ENCODE measurements at places on chromosomes 7 and 10.
A peak's percentile ranks its signal among the peaks of the same experiment; 100 is the strongest.

GRCh38 chr7:134813663-134814396 lies 34.4 kb downstream of the CALD1 start:
- no peak for DNase-seq
- peaks cover 14% of the 10 kb centered on the region for H3K36me3 ChIP-seq
- peak overlapping the region; percentile 79 for H3K27ac ChIP-seq

GRCh38 chr7:116292381-116292780 lies 82.0 kb downstream of the TES start:
- no peak for DNase-seq
- H3K27me3 ChIP-seq: no peaks in the 10 kb centered on the region
- H3K36me3 ChIP-seq: no peaks in the 10 kb centered on the region
- H3K4me1 ChIP-seq: no peaks in the 10 kb centered on the region
- H3K4me3 ChIP-seq: no peak overlapping the region

DNA sequence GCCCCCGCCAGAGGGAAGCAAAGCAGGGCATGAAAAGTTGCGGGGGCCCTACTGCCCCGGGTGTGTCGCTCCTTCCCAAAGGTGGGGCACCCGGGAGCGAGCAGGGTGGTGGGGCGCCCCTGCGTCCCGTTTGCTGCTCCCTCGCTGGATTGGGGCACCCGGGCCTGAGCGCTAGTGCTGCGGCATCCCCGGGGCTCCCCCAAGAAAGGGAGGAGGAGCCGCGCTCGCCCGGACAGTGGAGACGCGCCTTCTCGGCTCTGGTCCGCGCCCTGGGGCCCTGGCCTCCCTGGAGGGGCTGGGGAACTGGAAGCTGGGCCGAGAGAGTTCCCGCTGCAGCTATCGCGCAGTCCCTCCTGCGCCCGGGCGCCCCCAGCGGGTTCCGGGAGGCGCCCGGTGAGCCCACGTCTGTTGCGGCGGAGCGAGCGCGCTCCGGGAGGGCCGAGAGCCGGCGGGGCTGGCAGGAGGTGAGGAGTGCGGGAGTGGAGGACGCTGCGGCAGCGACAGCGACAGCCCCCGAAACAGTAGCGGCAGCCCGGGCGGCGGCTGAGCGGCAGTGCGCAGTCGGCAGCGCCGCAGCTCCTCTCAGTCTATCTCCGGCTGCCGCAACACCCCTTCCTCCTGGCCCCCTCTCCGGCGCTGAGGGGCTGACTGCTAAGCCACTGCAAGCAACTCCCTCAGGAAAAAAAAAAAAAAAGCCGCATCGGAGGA lies 504 bp upstream of the BMPER start:
- peak overlapping the region; percentile 65 for H3K4me3 ChIP-seq
- H3K27me3 ChIP-seq: peaks cover 5% of the 10 kb centered on the region
- DNase-seq: no peak
- no peaks in the 10 kb centered on the region for H3K36me3 ChIP-seq
- H3K27ac ChIP-seq: peak overlapping the region; percentile 14

- H3K27ac ChIP-seq: no peak overlapping the region
- no peak overlapping the region for H3K4me3 ChIP-seq
Measured at GRCh38 chr7:9026121-9026520, 592.7 kb downstream of the NXPH1 start.

- no peak overlapping the region for H3K4me3 ChIP-seq
- DNase-seq: no peak
- H3K27ac ChIP-seq: no peak overlapping the region
- no peaks in the 10 kb centered on the region for H3K27me3 ChIP-seq
Measured at GRCh38 chr10:110052916-110053315, 45.1 kb downstream of the ADD3 start.

GRCh38 chr10:24115403-24115802 lies 93.5 kb upstream of the KIAA1217 start:
- H3K27me3 ChIP-seq: no peaks in the 10 kb centered on the region
- H3K27ac ChIP-seq: no peak overlapping the region
- H3K4me3 ChIP-seq: no peak overlapping the region
- DNase-seq: no peak
- no peaks in the 10 kb centered on the region for H3K36me3 ChIP-seq

DNA sequence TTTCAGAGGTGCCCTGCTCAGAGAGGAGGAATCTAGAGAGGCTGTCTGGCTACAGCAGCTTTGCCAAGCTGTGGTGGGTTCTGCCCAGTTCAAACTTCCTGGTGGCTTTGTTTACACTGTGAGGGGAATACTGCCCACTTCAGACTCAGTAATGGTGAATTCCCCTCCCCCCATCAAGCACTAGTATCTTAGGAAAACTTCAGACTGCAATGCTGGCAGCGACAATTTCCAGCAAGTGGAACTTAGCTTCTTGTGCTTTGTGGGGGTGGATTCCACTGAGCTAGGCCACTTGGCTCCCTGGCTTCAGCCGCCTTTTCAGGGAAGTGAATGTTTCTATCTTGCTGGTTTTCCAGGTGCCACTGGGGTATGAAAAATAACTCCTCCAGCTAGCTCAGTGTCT lies 42.8 kb downstream of the CYP2C8 start:
- H3K27ac ChIP-seq: no peak overlapping the region
- H3K36me3 ChIP-seq: no peaks in the 10 kb centered on the region
- H3K4me1 ChIP-seq: no peaks in the 10 kb centered on the region
- H3K4me3 ChIP-seq: no peak overlapping the region

DNA sequence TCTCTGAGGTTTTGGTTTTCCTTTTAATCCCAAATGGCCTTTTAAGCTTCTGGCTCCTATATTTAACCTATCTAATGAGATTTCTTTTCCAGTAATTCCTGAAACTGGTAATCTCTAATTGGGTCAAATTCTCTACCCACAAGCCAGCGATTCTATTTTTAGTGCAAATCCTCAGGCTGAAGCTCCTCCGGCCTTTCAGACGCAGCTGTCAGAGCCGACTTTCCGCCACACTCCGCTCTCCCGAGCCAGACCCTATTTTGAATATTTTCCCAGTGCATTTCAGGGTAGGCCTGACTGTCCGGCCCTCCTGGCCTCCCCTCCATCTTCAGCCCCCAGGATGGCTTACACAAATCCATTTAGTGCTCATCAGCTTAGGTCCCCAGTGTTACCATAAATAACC lies 9.7 kb upstream of the ADCY1 start:
- no peak overlapping the region for H3K4me3 ChIP-seq
- H3K4me1 ChIP-seq: no peaks in the 10 kb centered on the region
- H3K27me3 ChIP-seq: no peaks in the 10 kb centered on the region
- H3K36me3 ChIP-seq: no peaks in the 10 kb centered on the region
- DNase-seq: no peak

GRCh38 chr10:96172666-96173065 lies 42.6 kb downstream of the ZNF518A start:
- no peaks in the 10 kb centered on the region for H3K36me3 ChIP-seq
- no peaks in the 10 kb centered on the region for H3K27me3 ChIP-seq
- no peak for DNase-seq
- no peaks in the 10 kb centered on the region for H3K4me1 ChIP-seq
- no peak overlapping the region for H3K4me3 ChIP-seq
- no peak overlapping the region for H3K27ac ChIP-seq

- peak overlapping the region; percentile 14 for H3K4me3 ChIP-seq
- DNase-seq: no peak
- H3K4me1 ChIP-seq: peaks cover 9% of the 10 kb centered on the region
Measured at GRCh38 chr7:99109108-99110051, 34.5 kb downstream of the SMURF1 start.

GRCh38 chr7:151035026-151035717 lies 6.9 kb downstream of the ABCB8 start:
- no peaks in the 10 kb centered on the region for H3K27me3 ChIP-seq
- H3K36me3 ChIP-seq: peaks cover 21% of the 10 kb centered on the region
- no peak overlapping the region for H3K27ac ChIP-seq
- peaks cover 6% of the 10 kb centered on the region for H3K4me1 ChIP-seq

- no peak for DNase-seq
- no peaks in the 10 kb centered on the region for H3K27me3 ChIP-seq
- no peak overlapping the region for H3K27ac ChIP-seq
- no peaks in the 10 kb centered on the region for H3K36me3 ChIP-seq
Measured at GRCh38 chr7:33781167-33781566, 124.2 kb upstream of the BMPER start.

DNA sequence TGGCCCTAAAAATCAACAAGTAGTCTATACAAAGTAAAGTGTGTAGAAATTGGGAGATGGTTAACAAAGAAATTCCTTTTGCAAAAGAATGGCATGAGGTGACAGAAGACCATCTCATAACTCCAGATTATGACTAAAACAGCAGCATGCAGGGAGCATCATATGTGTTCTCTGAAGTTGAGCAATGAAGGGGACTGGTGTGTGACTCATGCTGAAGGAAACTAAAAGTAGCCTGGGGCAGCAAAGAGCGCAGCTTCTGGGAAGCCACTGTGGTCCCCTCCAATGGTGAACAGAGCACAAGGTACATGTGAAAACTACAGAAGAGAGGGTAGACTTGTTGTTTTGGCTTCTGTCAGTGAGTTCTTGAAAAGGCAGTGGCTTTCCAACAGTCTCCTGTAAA lies 133.4 kb downstream of the MACC1 start:
- H3K27ac ChIP-seq: no peak overlapping the region
- no peaks in the 10 kb centered on the region for H3K4me1 ChIP-seq
- no peak for DNase-seq
- H3K4me3 ChIP-seq: no peak overlapping the region
- no peaks in the 10 kb centered on the region for H3K36me3 ChIP-seq
- H3K27me3 ChIP-seq: no peaks in the 10 kb centered on the region

DNA sequence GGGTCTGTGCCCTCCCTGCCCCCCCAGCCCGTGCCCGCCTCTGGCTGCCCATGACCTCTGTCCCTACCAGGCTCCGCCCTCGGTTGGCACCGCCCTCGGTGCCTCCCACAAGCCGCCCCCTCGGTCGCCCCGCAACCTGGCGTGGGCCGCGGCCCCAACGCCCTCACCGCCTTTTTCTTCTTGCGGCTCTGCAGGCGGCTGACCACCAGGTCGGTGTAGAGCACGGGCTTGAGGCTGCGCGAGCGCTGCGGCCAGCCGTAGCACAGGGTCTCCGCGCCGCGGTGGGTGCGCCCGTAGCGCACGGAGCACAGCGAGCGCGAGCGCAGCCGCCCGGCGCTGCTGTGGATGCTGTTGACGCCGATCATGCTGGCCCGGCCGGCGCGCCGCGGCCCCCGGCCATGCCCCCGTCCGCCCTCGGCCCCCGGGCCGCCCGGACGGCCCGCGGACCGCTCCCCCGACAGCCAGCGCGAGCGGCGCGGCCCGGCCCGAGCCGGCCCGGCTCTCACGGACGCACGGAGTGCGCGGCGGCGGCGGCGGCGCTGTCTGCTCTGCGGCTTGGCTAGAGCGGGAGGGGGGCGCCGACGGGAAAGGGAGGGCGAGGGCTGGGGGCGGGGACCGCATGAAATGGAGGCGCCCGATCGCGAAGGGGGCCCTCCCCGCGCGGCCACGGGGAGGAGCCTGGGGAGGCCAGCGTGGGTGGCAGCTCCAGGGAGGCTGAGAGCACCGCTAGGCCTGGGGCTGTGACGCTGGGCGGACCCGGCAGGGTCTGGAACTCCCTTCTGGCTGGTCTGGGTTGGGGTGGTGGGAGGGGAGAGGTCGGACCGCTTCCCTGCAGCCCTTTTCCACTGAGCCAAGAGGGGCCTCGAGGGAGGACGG lies 9.6 kb downstream of the PSD start:
- no peak for DNase-seq
- H3K27ac ChIP-seq: no peak overlapping the region
- peak overlapping the region; percentile 63 for H3K4me3 ChIP-seq
- peaks cover 3% of the 10 kb centered on the region for H3K4me1 ChIP-seq
- H3K27me3 ChIP-seq: peaks cover 16% of the 10 kb centered on the region
- H3K36me3 ChIP-seq: no peaks in the 10 kb centered on the region

- H3K4me1 ChIP-seq: peaks cover 15% of the 10 kb centered on the region
- H3K27me3 ChIP-seq: peaks cover 20% of the 10 kb centered on the region
- no peak overlapping the region for H3K27ac ChIP-seq
- no peak overlapping the region for H3K4me3 ChIP-seq
Measured at GRCh38 chr7:151016942-151017341, 7.4 kb downstream of the ATG9B start.

GRCh38 chr10:121281576-121281975 lies 316.7 kb downstream of the FGFR2 start:
- H3K4me1 ChIP-seq: peaks cover 9% of the 10 kb centered on the region
- H3K36me3 ChIP-seq: no peaks in the 10 kb centered on the region
- no peak for DNase-seq
- H3K4me3 ChIP-seq: no peak overlapping the region
- H3K27me3 ChIP-seq: no peaks in the 10 kb centered on the region

DNA sequence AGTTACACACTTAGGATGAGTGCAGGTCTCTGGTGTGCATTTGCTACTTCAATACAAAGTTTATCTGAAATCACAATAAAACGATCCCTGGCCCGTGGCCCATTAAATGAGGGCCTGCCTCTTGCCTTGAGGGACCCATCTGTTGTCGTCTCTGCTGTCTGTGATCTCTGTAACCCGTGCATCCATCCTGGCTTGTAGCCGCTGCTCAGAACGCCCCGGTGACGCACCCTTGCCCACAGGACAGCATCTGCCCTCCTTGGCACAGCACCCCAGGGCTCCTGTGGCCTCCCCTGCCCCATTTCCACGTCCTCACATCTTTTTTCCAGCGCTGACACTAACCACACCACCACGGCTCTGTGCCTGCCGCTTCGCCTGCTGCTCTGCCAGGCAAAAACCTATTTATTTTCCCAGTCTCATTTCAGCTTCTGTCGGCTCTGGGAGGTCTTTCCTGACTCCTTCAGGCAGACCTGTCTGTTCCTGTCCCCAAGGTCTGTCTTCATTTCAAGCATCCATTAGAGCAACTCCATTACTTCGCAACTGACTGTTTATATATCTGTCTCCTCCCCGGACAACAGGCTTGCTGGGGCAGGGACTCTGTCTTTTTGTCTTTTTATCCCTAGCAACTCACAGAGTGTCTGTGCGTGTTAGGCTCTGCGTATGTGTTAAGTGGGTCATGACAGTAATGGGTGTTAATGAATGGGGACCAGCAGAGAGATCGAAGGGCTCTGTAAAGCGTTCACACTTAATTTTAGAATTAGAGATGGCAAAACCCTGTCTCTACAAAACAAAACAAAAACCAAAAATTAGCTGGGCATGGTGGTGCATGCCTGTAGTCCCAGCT lies 16.4 kb downstream of the CARD11 start:
- H3K36me3 ChIP-seq: no peaks in the 10 kb centered on the region
- H3K4me3 ChIP-seq: no peak overlapping the region
- no peaks in the 10 kb centered on the region for H3K27me3 ChIP-seq
- no peaks in the 10 kb centered on the region for H3K4me1 ChIP-seq
- H3K27ac ChIP-seq: peak overlapping the region; percentile 49
